NK-92 treated with Interleukin-12 subunit alpha and Interleukin-12 subunit beta, amount 100 ng/mL, for 24 hours (cell line): ENCODE measurements at places on chromosomes 11 and 22.

- no peak for DNase-seq
These were observed 55.7 kb upstream of the PICALM start for GRCh38 chr11:86124251-86125233.

DNA sequence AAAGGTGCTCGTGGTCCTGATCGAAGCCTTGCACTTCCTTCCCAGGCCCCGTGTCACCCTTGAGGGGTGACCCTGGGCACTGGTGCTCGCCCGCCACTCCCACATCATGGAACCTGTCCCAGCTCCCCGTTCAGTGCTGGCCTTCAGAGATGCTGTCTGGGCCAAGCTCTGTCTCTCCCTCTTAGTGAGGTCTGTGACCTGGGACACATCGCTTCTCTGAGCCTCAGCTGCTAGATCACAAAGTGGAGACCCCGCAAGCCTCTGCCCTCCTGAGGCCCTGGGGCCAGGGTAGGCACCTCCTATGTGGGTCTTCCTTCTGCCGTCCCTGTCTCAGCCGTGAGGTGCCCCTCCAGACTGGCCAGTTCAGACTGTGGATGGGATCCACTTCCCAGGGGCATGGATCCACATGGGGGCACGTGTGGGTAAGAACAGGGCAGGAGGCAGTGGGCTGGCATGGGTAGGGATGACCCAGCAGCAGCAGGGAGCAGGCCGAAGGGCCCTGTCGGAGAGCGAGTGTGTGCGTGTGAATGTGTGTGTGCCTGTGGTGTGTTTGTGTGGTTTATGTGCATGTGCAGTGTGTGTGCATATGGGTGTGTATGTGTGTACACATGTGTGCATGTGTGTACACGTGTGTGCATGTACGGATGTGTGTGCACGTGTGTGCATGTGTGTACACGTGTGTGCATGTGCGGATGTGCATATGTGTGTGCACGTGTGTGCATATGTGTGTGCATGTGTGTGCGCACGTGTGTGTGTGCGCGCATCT lies 1073.7 kb downstream of the BRD1 start:
- no peak for DNase-seq

- no peak for DNase-seq
These were observed 86.9 kb downstream of the INSC start for GRCh38 chr11:15201586-15201985.

GRCh38 chr11:122882857-122883645 lies 492 bp downstream of the JHY start:
- no peak for DNase-seq

DNA sequence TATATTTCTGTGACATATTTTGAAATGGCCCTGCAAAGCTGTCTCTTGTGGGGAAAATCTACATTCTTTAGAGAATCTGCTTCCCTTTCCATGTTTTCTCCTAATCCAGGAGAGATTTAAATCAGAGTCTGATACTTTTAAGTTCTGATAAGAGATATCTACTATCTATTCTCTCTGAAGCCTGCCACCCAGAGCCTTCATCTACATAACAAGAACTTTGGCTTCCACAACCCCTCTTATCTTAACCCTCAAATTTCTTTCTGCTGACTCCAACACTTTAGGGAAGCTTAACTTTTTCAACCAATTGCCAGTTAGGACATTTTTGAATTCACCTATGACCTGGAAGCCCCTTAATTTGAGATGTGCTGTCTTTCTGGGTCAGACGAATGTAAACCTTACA lies 965.2 kb downstream of the TBC1D22A start:
- DNase-seq: no peak

DNA sequence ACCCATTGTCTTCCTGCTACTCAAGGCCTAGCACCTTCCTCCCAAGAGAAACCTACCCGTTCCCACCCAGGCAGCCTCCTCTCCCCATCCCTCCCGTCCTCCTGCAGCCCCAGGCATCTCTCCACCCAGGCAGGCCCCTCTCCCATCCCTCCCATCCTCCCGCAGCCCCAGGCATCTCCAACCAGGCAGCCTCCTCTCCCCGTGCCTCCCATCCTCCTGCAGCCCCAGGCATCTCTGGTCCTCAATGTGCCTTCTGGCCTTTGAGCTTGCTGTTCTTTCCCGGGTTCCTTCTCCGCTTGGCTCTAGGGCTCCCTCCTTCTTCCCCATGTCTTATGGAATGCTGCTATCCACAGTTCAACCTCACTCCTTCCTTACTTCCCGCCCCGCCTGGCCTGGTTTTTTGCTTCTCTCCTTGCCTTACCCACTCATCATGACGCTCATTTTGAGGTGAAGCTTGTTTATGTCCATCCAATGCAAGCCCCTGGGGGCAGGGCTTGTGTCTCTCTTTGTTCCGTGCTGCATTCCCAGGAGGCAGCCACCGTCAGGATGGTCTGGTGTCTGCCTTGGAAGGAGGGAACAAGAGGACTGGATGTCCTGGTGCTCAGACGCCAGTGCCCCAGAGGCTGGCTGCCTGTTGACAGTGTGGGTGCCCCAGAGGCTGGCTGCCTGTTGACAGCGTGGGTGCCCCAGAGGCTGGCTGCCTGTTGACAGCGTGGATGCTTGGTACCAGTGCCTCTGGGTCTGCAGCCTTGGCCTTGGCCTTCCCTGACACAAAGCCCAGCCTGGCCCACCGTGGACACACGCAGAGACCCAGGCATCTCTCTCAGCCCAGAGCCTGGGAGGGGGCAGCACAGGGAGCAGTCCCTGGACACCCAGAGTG lies 815.7 kb downstream of the BRD1 start:
- no peak for DNase-seq

DNA sequence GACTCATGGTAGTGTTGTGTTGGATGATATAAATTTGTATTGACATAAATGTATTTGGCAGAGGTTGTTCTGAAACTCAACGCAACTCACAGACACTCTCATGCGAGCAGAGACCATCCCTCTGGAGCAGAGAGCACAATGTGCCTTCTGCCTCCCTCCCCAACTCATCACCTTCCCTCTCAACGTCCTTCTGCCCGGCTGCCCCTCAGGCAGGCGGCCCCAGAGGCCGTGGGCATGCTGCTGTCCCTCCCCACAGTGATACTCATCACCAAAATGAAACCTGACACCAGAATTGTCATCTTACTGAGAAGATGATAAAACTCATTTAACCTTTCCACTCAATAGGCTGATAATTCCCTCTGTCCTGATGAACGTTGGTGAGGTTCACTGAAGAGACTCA lies 260.6 kb downstream of the ETS1 start:
- no peak for DNase-seq

GRCh38 chr22:44915441-44915840 lies 94.4 kb downstream of the PHF21B start:
- no peak for DNase-seq

DNA sequence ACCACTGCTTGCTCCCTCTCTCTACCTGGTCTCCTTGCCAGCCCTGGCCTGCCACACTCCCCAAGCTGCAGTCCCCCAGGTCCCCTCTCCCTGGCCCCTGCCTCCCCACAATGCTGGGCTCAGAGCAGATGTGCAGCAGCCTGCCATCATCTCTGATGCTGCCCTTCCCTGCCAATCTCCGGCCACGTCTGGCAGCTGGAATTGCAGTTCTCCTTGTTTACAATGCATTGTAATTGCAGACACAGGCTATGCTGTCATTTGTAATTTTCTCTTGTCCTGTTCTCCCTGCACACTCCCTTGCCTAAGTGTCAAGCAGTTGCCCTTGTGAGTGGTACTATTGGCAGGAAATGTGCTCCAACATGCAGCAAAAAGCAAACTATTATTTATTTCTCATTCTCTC lies 222.3 kb downstream of the NTM start:
- no peak for DNase-seq
